ENCODE measurements at places on chromosomes 4 and X. TPM values are rescaled to one million over a fixed set of nuclear protein-coding genes. Genes with fewer than 3 reads are reported as not detected.

DNA sequence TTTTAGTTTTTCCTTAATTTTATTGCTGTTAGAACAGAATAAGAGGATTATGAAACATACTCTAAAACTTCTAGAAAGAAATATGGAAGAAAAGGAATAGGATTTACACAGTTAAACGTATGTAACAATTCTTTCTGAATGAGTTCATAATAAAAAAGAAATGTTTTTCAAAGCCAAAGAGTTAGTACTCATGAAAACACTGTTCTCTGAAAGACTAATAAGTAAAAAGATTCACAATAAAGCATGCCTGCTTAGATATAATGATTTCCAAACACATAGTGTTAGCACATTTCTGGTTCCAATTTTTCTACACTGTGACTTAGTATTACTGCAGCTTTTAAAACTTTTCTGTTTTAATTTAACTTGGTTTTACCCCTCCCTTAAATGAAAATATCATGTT is 49.8 kb upstream of the PRSS48 start:
- no peaks in the 10 kb centered on the region for H3K36me3 ChIP-seq
- no peak overlapping the region for H3K27ac ChIP-seq
- H3K27me3 ChIP-seq = peaks cover 43% of the 10 kb centered on the region
- DNase-seq = no peak
- H3K4me1 ChIP-seq = no peaks in the 10 kb centered on the region
- H3K4me3 ChIP-seq = no peak overlapping the region

The TXK gene
- 65.8 TPM for total RNA-seq

The ERVMER34-1 gene
- total RNA-seq = not detected

The CT83 gene
- total RNA-seq = not detected

DNA sequence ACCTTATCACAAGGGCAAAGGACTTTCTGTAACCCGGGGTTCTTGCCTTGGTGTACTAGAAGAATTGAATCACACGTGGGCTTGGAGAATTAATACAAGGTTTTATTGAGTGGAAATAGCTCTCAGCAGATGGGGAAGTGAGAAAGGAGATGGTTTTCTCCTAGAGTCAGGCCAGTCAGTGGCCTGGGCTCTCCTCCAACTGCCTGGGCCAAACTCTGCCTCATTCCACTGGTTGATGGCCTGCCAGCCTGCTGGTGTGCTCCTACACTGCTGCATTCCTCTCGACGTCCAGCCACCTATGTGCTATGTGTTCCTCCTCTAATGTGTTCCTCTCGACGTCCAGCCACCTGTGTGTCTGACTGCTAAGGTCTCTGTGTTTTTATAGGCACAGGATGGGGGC is 35.3 kb upstream of the SPIN2A start:
- no peak for DNase-seq
- no peak overlapping the region for H3K27ac ChIP-seq
- H3K36me3 ChIP-seq = no peaks in the 10 kb centered on the region
- H3K4me3 ChIP-seq = no peak overlapping the region
- no peaks in the 10 kb centered on the region for H3K4me1 ChIP-seq

The CSTF2 gene
- total RNA-seq = 30.7 TPM

The ATP2B3 gene
- not detected for total RNA-seq

- peaks cover 17% of the 10 kb centered on the region for H3K27me3 ChIP-seq
- no peak overlapping the region for H3K27ac ChIP-seq
Measured at GRCh38 chr4:89114100-89114499, 2.8 kb downstream of the TIGD2 start.

The RBM47 gene
- 3.1 TPM for total RNA-seq

DNA sequence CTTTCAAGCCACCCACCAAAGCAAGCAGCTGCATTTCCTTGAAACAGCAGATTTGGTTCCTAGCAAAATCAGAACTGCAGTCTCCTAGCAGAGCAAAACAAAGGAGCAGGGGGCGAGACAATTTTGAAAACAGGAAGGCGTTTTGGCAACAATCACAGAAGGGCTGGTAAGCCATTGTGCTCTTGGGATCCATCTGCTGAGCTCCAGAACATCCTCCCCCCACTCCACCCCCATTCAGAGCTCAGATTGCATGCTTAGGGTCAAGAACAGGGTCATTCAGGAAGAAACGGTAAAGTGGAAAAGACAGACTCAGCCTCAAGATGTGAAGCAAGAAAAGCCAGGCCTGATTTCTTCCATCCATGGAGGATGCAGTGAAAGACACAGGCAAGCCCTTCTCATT is 7.6 kb upstream of the PCDH19 start:
- H3K36me3 ChIP-seq = no peaks in the 10 kb centered on the region
- no peak for DNase-seq
- peaks cover 16% of the 10 kb centered on the region for H3K27me3 ChIP-seq
- peaks cover 4% of the 10 kb centered on the region for H3K4me1 ChIP-seq

The PNMA5 gene
- 0.17 TPM for total RNA-seq

The GATA1 gene
- total RNA-seq = not detected

GRCh38 chr4:129526812-129527211 is 430.9 kb downstream of the C4orf33 start:
- DNase-seq = no peak
- H3K4me1 ChIP-seq = no peaks in the 10 kb centered on the region
- H3K4me3 ChIP-seq = no peak overlapping the region
- H3K27ac ChIP-seq = no peak overlapping the region

DNA sequence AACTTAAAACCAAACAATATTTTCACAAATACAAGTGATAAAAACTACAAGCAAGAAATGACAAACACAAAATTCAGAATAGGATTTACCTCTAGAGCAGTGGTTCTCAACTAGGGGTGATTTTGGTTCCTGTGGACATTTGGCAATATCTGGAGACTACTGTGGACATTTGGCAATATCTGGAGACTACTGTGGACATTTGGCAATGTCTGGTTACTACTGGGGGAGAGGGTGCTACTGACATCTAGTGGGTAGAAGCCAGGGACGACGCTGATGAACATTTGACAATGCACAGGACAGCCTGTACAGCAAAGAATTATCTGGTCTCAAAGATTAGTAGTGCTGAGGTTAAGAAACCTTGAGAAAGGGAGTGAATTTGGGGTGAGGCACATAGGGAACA is 169.8 kb downstream of the CLCN4 start:
- no peak for DNase-seq
- no peaks in the 10 kb centered on the region for H3K4me1 ChIP-seq
- no peaks in the 10 kb centered on the region for H3K36me3 ChIP-seq
- H3K27me3 ChIP-seq = no peaks in the 10 kb centered on the region
- H3K27ac ChIP-seq = no peak overlapping the region

The KLHL34 gene
- total RNA-seq = 0.91 TPM

GRCh38 chrX:111410590-111411078 is 1.4 kb downstream of the DCX start:
- no peak for DNase-seq
- H3K27ac ChIP-seq = no peak overlapping the region
- H3K4me1 ChIP-seq = no peaks in the 10 kb centered on the region
- no peaks in the 10 kb centered on the region for H3K36me3 ChIP-seq

DNA sequence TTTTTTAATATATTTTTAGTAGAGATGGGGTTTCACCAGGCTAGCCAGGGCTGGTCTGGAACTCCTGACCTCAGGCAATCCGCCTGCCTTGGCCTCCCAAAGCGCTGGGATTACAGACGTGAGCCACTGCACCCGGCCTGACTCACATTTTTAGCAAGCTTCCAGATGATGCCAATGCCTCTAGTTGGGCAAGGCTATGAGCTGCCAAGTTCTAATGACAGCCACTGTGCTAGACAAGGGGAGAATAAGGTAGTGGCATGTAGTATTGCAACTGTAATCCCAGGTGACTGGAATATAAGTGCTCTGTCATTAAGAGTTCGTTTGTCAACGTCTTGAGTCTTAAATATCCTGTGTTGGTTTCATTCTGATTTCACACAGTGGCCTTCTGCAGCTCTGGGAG is 96.7 kb downstream of the SLIT2 start:
- H3K4me1 ChIP-seq = no peaks in the 10 kb centered on the region
- no peak for DNase-seq
- H3K27ac ChIP-seq = no peak overlapping the region

DNA sequence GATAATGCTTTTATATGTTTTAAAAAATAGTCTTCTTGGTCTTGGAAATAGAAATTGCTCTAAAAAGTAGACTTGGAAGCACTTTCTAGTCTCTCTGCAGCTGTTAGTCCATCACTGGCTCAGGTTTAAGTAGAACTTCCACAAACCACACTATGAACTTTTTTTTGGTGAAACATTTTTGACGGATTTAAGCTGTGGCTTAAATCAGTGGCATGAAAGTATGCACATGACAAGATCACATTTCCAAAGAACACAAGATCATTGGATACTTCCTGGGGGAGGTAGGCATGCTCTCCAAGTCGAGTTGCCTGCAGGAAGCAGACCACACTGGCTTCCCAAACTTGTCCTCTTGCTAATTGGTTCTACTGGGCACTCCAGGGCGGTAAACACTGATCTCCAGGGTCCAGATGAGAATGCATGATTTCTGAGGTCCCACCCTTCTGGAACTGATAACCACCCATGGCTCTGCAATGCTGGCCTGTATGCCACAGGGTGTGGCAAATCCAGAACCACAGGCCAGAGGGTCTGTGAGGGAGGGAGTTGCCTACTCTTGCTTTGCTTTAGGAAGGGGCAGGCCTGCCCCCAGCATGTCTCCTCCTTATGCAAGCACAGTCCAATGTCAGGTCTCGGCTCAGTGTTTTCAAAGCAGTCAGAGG is 331.9 kb upstream of the SFRP2 start:
- H3K27ac ChIP-seq = no peak overlapping the region
- peaks cover 3% of the 10 kb centered on the region for H3K27me3 ChIP-seq

DNA sequence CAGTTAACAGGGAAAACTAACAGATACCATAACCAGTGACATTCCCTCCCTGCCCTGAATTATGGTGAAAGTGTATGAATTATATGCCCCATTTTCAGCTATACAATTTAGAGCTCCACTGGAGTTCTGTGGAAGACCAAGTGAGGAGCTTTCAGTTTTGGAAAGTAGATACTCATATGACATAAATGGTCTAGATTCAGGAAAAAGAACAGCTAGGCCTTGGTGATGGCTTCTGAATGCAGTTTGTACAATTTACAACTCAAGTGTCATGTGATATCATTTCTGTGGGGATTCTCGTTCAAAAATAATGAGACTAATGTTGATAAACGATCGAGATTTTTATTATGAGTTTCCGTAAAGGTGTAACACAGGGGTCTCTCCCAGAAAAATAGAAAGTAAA is 8.2 kb upstream of the SEC24B start:
- no peaks in the 10 kb centered on the region for H3K4me1 ChIP-seq
- no peaks in the 10 kb centered on the region for H3K27me3 ChIP-seq
- H3K36me3 ChIP-seq = peaks cover 4% of the 10 kb centered on the region
- no peak overlapping the region for H3K27ac ChIP-seq
- DNase-seq = no peak

The EVC gene
- total RNA-seq = 0.36 TPM
